ENCODE measurements at places on chromosomes 12 and 14. TPM values are rescaled to one million over a fixed set of nuclear protein-coding genes. Genes with fewer than 3 reads are reported as not detected.

GRCh38 chr12:107219301-107219700, 126.0 kb upstream of the CRY1 start:
- no peak for DNase-seq

- no peak for DNase-seq
These were observed 392.1 kb downstream of the RPS29 start for GRCh38 chr14:49194067-49194466.

GLI1 gene
- total RNA-seq, result 0.25 TPM

DNA sequence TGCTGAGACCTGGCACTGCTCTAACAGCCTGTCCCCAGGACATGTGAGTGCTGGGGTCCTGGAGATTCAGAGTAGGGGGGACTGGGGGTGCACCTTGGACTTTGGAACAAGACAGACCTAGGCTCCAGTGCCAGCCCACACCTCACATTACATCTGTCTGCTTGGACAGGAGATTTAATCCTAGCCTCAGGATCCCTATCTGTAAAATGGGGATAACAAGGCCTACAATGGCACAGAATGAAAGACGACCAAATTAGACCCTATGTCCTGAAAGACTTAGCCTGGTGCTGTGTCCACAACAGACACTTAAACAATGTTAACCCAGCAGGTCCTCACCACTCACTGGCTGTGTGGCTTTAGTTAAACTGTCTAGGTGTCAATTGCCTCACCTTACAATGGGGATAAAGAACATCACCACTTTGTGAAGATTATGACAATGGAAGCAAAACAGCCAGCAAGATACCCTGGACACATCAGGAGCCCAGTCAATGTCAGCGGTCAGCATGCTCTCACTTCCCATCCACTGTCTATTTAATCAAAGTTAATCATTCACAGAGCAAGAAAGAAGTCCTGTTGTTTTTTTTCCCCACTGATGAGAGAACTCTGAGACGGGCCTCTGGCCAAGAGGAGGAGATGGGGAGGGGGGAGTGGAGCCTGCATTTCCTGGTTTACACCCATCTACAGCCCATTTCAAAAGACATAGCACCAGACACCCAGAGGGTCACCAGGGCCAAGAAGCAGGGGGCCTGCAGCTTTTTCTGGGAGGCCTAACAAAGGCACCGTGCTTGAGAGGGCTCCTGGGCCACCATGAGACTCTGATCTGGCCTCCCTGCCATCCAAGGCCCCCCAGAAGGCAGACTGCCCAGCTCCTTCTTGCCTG, 40.6 kb downstream of the ACTN1 start:
- no peak for DNase-seq

LGMN gene
- 61.6 TPM for total RNA-seq

- DNase-seq, result no peak
These were observed 365.1 kb downstream of the ATP23 start for GRCh38 chr12:58306266-58307000.

GRCh38 chr14:99273766-99274345, 1.9 kb upstream of the BCL11B start:
- no peak for DNase-seq

DNA sequence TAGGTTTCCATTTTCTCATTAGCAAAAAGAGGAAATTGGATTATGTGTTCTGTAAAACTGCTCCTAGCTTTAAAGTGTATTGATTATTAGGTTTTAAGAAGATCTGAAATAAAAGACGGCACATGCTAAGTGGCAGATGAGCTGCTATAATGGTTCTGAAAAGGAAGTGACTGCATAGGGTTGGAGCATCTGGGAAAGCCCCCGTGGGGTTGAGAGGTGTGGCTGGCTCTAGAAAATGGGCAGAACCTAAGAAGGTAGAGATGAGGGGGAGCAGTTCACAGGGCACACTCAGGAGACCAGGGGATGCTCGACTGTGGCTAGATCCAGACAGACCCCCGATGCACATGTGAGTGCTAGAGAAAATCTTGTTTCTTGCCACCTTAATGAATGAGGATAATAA, 1.9 kb downstream of the IFNG-AS1 start:
- DNase-seq, result no peak

Measured in vagina (tissue), 2 donors.